ENCODE measurements at places on chromosomes 16 and 17.

DNA sequence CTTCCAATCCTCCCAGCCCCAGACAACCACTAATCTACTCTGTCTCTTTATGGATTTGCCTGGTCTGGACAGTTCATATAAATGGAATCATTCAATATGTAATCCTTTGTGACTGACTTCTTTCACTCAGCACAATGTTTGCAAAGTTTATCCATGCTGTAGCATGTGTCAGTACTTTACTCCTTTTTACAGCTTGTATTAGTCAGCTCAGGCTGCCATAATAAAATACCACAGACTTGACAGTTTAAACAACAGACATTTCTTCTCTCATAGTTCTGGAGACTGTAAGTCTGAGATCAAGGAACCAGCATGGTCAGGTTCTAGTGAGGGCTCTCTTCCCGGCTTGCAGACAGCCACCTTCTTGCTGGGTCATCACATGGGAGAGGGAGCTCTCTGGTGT, 41.3 kb downstream of the GPRC5B start:
- peak; percentile 83 for DNase-seq

GRCh38 chr16:67667453-67667816, 821 bp downstream of the C16orf86 start:
- no peak for DNase-seq

GRCh38 chr17:16313139-16314090, 39.9 kb downstream of the CENPV start:
- DNase-seq: no peak

- no peak for DNase-seq
These were observed 6.4 kb downstream of the CD300LB start for GRCh38 chr17:74524653-74525464.

DNA sequence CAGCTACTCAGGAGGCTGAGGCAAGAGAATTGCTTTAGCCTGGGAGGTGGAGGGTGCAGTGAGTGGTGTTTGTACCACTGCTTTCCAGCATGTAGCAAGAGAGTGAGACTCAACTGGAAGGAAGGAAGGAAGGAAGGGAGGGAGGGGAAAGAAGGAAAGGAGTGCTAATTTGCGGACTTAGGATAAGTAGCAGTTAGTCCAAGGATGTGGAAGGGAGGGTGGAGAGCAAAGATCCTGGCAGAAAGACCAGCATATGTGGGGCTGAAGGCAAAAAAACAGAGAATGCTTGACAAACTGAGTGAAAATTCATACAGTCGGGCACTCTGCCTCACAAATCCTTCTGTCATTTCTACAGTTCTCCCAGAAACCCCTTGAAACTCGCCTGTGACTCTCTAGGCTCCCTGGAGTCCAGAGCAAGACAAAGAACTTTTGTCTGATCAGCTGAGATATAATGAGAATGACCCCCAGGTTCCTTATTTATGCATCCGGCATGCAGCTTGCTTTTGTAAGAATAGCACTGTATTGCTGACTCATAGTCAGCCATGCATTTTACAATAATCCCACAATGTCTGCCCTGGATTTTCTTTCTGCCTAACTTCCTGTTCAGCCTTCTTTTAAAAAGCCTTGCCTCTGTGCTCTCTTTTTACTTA, 31.5 kb downstream of the CDK5RAP3 start:
- peak; percentile 98 for DNase-seq

Measured in foreskin melanocyte (primary cell).